ENCODE measurements at places on chromosomes 1 and 21.

DNA sequence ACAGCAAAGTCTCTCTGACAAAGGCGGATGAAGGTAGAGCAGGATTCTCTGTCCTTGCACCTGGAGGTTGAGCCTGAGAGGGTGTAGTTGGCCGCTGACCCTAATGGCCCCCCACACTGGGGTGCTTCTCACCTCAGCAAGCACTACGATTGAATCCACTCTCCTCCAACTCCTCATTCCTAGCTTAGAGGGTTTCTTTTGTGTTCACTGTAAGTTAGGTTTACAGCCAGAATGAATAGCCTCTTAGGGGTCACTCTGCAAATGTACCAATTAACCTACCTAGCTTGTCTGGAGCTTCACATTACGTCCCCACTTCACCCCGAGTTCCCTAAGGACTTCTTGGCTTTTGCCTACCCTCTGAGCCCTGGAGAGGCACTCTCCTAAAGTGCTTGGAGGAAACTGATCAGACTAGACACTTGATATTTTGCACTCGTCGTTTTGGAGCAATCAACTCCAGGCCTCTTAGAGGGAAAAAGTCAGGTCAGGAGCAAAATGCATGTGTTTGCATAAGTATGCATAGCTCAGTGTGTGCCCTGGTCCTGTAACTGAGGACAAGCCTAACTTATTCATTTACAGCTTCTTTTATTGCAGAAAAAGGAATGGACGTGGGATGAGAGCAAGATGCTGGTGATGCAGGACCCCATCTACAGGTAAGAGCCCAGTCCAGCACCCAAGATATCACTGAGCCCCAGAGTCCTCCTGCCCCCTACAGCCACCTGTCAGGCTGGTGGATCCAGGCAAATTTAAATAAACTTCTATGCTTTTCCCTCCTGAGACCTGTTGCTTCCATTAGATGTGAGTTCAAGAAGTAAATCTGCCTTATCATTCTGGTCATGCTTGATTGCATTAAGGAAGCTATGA, 76.4 kb downstream of the SPATA46 start:
- DNase-seq = peak; percentile 38

DNA sequence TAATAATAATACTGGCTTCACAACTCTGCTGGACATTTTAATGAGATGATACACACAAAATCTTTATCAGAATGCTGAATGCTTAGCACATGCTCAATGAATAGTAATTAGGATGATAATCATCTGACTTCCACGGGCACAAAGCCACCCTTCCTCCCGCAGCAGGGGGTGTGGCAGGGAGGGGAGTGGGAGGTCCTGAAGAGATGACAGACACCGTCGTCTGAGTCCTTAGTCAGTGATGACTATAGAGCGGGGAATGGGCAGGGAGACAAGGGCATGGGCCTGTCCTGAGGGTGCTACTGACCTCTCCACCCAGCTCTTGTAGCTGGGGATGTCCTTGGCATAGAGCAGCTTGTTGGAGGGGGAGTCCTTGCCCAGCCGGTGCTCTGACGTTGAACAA, 117.6 kb upstream of the CD34 start:
- no peak for DNase-seq

- no peak for DNase-seq
These were observed 66.5 kb upstream of the IGSF21 start for GRCh38 chr1:18041102-18041501.

DNA sequence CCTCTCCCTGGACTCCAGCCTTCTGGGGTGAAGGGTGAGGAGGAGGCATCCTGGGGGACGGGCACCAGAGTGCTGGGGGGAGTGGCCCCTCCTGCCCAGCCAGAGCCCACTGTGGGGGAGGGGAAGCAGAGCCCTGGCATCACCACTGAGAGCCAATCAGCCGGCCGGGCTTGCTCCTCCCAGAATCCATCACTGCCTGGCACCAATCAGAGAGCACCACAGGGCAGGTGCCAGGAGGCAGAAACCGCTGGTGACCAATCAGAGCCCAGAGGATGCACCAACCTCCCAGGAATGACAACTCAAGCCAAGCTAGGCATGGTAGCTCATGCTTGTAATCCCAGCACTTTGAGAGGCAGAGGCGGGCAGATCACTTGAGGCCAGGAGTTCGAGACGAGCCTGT, 27.9 kb downstream of the CASZ1 start:
- no peak for DNase-seq

GRCh38 chr1:242842094-242842493, 317.6 kb upstream of the PLD5 start:
- no peak for DNase-seq

DNA sequence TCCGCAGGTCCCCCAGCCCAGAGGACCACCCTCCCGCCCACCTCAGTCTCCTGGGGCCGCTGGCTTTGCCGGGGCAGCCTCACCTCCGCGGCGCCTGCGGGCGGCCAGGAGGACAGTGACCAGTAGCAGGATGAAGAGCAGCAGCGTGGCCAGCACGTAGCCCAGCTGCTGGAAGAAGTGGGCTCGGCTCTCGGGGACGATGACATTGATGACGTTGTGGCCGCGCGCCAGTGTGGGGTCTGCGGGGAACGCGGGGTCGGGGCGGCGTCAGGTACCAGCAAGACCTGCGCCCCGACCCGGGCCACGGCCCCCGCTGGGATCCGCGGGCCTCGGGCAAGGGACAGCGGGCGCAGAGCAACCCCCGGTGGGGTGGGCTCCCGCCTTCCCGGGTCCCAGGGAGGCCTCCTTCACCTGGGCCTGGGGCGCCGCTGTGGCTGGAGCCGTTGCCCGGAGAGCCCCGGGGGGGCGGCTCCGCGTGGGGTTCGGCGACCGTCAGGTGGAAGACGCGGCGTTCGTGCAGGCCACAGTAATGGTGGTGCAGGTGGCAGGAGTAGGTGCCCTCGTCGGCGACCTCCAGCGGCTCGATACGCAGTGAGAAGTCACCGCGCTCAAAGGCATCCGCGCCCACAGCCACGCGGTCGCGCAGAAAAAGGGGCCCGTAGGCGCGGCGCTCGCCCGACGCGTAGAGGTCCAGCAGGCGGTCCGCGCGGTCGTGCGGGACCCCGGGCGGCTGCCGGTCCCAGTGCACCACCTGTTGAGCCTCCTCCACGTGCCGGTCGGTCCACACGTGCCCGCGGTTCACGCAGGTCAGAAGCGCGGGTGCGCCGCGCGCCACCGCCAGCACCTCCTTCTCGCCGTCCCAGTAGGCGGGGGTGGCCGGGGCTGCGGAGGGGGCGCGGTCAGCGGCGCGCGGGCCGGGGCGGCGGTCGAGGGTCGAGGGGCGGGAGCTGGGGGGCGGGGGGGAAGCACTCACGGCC, 3.8 kb downstream of the MXRA8 start:
- DNase-seq = no peak

- DNase-seq = no peak
These were observed 8.7 kb downstream of the IL12RB2 start for GRCh38 chr1:67316180-67316902.

- no peak for DNase-seq
These were observed 37.2 kb upstream of the TSPEAR start for GRCh38 chr21:44748621-44749020.

DNA sequence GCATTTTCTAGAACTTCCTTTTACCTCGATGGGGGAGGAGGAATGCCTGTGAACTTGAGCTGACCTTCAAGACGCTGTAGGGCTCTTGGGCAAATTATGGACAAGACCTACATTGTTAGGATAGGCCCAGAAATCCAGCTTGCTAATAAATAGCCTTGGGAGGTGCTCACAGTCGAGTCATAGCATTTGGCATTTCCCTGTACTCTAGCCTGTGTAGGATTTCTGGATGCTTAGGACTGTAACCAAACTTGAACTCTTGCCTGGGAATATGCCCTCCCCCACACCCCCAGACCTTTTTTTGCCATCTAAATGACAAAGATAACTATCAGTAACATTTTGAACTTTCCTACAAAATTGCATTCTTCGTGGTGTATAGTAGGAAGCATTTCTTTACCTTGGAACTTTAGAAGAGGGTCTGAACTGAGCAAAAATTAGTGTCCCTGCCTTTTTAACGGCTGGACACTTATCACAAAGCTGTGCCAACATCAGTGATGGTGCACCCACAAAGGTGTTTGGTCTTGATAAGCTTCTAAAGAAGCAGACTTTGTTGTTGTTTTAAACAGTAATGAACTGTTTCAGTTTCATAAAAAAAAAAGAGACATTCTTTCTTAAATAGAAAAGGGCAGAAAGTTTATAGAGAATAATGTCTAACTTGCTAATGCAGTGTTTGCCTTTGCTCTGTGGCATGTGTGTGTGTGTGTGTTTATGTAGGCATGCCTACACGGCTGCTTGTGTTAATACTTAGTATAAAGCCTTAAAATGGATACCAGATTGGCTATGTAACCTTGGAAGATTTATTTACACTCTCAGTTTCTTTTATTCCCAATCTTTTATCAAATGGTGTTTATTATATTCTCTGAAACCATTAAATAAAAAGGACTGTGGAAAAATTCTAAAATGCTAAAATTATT, 88.2 kb downstream of the NFIA start:
- DNase-seq = no peak

- DNase-seq = no peak
These were observed 55.6 kb downstream of the CLSTN1 start for GRCh38 chr1:9767964-9768668.

DNA sequence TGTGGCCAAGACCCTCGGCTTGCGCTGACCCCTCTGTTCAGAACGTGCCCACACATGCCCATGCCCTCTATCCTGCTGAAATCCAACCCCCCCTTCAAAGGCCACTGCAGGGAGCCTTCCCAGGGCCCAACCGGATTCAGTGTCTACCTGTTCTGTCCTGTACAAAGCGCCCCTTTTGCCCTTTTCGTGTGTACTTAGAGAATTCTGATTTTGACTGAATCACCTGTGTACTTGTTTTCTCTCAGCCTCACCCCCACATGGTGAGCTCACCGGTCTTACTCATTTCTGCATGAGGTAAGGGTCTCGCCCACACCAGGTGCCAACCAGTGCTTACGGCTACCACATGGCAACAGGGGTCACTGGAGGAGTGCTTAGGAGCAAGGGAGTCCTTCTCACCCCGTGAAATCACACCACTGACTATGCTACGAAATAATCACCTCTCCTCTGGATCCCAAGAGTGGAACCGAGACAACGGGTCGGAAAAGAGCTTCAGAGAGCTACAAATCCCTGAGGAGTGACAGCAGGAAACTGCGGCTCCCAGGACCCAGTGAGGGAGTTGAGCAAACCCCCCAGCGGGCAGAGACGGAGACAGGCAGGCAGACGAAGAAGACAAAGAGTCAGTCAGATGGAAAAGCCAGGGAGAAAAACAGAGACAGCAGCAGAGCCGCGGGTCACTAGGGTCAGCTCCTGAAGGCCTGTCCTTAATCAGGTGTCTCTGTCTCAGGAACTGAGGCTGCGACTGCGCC, 2.1 kb upstream of the S100A2 start:
- no peak for DNase-seq

- no peak for DNase-seq
These were observed 277.6 kb downstream of the PLPP3 start for GRCh38 chr1:56301791-56302190.

DNA sequence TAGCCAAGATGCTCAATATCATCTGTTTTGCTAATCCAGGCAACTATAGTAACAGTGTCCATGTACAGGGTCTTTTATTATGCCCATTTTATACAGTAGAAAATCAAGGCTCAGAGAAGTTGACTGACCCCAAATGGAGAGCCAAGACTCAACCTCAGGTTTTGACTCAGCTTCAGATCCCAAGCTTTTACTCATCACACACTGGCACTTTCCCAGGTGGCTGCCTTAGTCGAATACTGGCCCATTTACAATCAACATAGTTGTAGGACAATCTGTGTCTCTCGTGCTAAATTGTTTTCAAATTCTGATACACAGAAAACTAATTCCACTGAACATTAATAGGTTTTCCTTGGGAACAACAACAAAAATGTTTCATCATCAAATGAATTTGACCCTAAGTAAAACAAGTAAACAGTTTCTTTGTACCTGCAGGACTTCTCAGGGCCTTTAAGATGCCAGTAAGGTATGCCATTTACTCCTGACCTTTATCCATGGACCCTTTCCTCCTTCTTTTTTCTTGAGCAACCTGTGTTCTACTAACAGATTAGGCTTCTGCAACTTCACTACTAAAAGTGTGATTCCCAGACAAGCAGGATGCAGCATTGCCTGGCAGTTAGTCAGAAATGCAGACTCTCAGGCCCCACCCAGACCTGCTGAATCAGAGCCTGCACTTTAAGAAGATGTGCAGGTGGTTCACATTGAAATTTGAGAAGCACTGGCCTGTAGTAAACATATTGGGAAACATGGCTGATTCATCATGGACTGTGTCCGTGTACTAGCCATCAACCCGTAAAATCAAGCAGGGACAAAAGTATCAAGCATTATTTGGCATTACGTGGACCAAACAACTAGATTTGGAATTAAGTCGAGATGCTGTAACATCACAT, 128.8 kb downstream of the RRAGC start:
- DNase-seq = no peak

DNA sequence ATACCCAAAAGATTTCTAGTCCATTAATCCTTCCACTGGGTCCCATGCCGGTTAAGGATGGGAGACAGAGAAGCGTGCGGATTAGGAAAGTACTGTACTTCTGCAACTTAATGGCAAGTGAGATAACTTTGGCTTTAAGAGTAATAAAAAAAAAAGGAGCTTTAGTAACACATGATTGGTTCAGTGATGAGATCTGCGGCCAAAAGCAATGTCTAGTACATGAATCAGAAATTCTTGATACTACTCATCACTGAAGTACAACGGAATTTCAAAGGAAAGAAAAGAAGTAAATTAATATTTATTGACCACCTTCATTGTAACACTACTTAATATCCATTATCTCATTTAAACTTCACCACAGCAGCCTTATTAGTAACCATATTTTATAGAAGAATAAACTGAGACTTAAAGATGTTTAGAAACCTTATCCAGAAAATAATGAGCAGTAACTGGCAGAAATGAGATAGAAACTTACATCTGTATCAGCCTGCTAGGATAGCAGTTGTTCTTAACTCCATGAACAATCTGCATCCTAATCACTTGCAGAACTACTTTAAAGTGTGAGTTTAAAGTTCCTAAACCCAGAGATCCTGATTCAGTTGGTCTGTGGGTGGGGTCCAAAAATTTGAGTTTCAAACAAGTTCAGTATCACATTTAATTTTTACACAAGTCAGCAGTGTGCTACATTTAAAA, 14.1 kb upstream of the NUF2 start:
- no peak for DNase-seq

GRCh38 chr1:199182186-199182843, 543.5 kb downstream of the PTPRC start:
- DNase-seq = no peak

DNA sequence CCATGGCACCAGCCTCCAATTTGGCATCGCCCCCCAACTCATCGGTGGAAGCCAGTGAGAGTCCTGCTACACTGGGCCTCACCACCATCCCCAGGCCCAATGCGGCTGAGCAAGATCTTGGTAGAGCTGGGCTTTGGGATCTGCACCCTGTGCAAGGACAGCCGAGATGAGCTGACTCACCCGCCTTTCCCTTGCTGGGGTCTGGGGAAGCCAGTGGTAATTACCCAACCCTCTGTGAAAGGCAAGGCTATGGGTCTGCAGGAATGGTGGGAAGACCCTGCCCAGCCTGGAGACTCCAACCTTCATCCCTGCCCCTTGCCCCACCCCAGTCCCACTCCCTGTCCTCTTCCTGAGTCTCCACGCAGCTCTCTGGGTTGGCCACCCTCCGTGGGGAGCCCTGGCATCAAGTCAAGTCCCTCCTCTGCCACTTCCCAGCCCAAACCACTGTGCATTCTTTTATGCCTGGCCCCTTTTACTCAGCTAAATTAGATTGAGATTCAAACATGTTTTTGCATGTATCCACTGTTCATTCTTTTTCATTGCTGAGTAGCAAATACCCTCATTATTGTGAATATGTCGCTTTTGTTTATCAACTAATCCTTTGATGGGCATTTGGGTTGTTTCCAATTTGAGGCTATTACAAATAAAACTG, 8.8 kb downstream of the SMCP start:
- DNase-seq = no peak
